ENCODE measurements at places on chromosomes 5 and 9.

DNA sequence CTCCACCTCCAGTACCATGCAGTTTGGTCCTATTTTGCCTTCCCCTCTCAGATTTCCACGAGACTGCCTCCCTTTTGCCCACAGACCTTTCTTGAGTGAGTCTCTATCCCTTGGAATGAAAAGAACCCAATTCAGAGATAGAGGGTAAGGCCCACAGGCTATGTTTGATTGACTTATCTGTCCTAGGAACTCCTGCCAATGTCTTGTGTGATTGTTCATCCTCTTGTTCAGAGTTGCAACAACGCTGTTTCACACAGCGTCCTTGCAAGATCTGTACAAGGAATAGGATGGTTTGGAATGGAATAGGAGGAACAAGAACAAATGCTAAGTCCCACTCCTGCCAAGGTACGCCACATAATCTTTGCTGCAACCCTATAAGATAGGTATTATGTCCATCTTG lies 142.2 kb upstream of the ABCA1 start:
- DNase-seq = no peak

GRCh38 chr5:172707285-172708182 lies 63.5 kb downstream of the DUSP1 start:
- peak; percentile 27 for DNase-seq

DNA sequence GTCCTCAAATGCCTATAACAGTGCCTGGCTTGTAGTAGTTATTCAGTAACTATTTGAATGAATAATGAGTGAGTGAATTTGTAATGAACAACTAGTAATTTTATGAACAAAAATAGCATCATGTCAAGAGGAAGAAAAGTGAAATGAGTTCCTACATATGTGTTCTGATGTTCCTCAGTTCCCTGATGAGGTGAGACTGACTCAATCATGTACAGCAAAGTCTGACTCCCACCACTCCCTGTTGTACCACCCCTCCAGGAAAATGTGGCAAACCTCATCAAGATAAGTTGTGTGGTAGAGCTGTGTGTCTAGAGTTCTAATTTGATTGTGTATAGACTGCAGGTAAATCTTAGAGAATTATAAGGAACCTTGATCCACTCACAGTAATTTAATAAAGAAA lies 201.6 kb downstream of the GOLPH3 start:
- no peak for DNase-seq

DNA sequence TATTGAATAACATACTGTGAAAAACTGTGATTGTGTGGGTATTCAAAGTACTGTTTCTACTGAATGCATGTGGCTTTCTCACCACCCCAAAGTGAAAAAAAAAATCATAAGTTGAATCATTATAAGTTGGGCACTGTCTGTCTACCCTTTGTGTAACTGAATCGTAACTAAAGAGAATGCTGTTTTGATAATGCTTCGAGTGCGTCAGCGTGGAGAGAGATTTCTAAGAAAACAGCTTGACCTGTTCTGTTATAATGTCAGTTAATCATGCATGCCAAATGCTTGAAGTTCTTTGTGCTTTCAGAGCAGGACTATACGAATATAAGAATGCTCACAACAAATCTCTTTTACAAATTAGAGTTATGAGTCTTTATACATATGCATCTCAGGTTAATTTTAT lies 148.8 kb upstream of the SGCD start:
- DNase-seq = no peak

- no peak for DNase-seq
Measured at GRCh38 chr9:69961843-69962242, 81.8 kb upstream of the MAMDC2 start.

DNA sequence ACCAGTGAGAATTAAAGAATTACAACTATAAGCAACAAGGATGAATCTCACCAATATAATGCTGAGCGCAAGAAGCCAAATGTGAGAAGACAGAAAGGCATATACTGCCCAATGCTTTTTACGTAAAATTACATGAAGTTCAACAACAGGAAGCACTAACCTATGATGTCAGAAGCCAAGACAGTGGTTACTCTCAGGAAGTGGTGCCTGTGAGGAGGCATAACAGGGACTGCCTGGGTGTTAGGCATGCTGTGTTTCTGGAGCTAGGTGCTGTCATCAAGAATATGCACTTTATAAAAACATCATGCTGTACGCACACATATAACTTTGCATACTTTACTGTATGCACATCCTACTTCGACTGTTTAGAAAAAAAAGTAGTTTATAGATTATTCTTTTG lies 30.1 kb downstream of the FRMD3 start:
- no peak for DNase-seq

DNA sequence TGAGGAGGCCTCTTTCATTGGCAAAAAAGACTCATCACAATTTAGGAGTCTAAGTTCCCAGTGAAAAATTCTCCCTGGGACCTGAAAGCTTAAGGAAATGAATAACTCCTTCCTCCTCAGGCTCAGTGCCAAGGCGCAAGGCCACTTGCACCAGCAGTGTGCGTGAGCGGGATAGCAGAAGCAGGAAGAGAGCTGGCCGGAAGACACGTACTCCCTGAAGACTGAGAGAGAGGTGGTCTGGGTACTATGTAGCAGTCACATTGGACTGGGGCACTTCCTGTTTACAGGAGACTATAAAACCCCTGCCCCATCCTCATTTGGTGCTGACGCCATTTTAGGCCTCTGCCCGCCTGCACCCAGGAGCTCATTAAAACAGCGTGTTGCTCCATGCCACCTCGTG lies 66.3 kb upstream of the IL33 start:
- no peak for DNase-seq

DNA sequence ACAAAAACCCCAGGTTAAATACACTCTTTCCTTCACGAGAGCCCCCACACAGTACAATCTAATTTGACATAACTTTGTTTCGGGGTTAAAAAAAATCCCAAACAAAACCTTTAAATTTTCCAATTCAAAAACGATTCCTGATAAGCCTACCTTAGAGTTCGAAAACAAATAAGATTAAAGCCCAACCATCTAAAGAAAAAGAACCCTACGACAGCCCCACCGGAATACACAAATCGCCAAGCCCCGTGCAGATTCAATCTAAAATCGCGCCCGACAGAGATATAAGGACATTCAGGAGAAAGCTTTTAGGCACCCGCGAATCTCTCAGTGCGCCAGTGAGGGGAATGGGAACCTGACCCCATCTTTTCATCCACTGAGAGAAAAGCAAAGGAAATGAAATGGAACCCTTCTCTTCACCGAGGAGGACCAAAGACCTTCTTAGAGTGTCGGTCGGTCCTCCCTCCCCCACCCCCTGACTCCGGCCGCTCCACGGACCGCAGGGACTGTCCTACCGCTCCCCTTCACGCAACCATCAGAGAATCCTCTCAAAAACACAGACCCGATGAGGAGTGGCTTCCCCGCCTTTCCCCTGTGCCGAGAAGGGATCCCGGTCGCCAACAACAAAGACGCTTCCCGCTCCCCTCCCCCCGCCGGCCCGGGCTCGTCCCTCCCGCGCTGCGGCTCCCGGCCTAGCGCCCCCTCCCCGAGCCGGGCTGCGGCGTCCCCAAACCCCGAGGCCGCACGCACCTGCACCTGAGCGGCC lies 925 bp downstream of the ABHD17B start:
- DNase-seq = no peak

DNA sequence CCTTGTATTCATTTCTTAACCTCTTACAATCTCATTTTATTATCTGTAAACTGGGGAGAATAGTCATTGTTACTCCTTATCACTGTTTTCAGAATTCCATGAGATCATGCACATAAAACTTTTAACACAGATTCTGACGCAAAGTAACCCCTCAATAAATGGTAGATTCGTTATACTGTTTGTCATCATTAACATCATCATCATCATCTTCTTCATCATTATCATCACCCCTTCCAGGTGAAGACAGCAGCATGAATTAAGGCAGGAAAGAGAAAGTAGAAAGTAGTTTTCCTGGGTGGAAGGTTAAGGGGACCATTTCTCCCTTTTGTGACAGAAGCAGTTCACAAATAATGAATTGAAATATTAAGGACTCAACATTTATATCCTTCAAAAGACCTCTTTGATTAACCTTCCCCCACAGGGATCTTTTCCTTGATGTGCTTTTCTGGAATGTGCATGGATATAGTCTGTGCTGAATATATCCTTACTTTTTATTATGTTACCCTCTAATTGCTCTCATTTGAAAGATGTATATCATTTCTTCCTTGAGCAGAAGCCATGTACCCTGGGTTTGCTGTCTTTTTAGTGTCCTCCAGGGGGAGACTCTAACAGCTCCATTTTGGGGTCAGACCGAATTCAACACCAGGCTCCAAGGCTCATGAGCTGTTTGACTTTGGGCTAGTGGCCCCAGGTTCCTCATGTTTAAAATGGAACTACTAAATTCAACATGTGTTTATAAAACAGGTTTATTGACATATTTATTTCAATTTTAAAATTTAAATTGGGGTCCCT lies 1029.9 kb upstream of the WWC1 start:
- no peak for DNase-seq

DNA sequence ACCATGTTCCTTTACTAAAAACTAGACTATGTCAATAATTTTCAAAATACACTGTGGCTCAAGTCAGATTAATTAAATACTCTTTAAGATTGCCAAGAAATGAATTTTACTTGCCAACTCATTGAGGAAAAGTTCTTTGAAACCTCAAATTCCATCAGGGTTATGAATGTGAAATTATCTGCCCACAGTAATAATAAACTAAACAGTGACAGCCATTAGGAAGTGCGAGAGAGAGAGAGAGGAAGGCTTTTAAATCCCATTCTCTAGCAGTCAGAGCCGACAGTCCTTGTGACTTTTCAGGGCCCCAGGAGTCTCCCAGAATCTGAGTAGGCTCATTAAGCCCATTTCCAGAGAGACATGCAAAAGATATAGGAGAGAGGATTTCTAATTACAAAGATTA lies 236.1 kb downstream of the MARCHF11 start:
- DNase-seq = no peak

- DNase-seq = no peak
Measured at GRCh38 chr5:174295702-174296436, 250.4 kb downstream of the NSG2 start.

DNA sequence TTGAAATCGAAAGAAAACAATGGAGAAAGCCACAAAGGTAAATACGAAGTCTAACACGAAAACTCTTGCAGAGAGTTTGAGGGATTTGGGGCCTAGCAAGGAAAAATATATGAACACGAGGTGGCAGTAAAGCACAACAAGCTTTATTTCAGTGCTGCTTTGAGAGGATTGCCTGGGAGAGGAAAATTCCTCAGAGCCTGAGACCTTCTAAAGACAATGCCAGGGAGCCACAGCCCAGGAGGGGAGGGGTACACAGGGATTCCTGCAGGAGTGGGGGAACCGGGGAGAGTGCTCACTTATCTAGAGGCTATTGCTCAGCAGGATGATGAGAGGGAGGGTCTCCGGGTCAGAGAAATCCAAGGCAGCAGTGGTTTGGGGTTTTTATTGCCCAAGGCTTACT lies 134.9 kb upstream of the ADCY2 start:
- no peak for DNase-seq

- no peak for DNase-seq
Measured at GRCh38 chr5:135655468-135655815, 76.7 kb upstream of the CXCL14 start.

DNA sequence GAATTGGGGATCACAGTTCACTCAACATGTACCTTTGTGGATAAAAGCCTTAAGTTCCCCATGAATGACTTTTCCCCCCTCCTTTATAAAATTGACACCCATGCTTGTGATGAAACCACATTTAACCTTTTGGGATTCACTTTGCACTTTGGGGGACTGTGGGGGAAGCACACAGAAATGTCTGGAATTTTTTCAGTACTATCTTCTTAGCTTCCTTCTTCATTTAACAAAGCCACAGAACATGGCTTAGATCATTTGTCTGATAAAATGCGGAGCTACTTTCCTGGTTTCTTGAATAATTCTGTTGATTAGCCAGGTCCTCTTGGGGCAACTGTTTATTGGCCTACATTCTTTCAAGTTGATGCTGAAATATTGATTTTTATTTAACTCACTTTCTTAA lies 29.9 kb downstream of the TNFSF15 start:
- no peak for DNase-seq

- no peak for DNase-seq
Measured at GRCh38 chr5:122649080-122649479, 125.8 kb upstream of the SNX2 start.

DNA sequence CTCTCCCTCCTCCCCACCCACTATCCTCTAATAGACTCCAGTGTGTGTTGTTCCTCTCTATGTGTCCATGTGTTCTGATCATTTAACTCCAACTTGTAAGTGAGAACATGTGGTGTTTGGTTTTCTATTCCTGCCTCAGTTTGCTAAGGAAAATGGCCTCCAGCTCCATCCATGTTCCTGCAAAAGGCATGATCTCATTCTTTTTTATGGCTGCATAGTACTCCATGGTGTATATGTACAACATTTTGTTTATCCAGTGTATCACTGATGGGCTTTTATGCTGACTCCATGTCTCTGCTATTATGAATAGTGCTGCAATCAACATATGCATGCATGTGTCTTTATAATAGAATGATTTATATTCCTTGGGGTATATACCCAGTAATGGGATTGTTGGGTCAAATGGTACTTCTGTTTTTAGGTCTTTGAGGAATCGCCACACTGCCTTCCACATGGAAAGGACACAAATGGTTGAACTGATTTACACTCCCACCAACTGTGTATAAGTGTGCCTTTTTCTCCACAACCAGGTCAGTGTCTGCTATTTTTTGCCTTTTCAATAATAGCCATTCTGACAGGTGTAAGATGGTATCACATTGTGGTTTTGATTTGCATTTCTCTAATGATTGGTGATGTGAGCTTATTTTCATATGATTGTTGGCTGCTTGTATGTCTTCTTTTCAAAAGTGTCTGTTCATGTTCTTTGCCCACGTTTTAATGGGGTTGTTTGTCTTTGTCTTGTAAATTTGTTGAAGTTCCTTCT lies 96.5 kb upstream of the DAB2 start:
- DNase-seq = no peak

Measured in HS-27A (cell line).